Dermis microvascular lymphatic vessel endothelial cell (primary cell): ENCODE measurements at places on chromosomes 7 and 10.

DNA sequence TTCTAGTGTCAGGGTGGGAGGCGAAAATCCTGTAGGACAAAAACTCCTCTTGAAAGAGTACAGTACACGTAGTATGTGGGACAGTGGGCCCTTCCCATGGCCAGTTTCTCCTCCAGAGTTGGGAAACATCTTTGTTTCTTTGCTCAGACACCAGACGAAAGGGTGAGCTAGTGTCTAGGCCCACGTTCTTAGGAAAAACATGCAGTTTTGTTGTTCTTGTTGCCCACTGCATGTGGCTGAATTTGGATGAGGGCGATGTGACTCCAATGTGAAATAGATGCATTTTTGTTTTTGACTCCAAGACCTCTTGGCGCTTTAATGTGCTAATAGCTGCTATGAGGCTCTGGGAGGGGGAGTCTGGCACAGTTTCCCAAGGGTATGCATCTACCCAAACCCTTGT lies 100.8 kb downstream of the ATXN7L1 start:
- no peak for DNase-seq

DNA sequence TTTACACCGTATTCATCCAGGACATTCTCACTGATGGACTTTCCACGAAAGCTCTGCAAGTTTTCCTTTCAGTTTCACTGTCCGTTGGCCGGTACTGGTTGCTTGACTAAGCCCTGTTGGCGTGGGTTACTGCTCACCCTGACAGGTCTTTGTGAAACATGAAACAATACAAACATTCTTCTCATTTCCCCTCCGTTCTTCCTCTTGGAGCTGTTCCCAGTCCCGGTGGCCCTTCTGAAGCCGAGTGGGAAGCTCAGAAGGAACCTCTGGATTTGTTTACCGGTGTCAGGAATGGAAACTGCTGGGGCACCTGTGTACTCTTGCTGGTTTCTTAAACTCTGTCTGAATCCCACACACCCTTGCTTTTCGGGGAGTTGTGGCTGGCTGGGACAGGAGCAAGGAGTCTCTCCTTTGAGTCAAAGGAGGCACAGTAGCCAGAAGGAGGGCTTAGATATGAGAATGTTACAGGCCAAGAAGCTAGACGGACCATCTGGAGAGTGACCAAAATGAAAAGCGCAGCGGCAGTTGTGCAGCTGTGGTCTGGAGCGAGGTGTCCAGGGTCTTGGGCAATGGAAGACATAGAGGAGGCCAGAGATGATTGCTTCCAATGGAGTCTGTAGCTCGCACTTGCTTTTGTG lies 45.7 kb downstream of the LYZL2 start:
- peak; percentile 95 for DNase-seq

DNA sequence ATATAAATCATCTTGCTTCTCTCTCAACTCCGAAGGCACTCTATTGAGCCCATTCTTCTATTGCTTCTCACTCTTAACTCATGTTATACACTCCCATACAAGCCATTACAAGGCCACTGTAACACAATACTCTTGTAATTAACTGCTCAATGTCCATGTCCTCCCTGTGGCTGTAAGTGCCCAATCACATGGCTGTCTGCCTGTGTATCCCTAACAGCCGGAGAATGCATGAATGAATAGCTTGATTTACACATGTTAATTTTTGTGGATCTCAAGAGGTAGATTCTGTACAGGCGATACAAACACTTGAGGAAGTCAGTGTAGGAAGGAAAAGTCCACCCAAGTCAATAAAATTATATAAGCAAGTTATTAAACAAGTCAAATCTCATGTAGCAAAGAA lies 215.6 kb downstream of the DOCK4 start:
- no peak for DNase-seq

DNA sequence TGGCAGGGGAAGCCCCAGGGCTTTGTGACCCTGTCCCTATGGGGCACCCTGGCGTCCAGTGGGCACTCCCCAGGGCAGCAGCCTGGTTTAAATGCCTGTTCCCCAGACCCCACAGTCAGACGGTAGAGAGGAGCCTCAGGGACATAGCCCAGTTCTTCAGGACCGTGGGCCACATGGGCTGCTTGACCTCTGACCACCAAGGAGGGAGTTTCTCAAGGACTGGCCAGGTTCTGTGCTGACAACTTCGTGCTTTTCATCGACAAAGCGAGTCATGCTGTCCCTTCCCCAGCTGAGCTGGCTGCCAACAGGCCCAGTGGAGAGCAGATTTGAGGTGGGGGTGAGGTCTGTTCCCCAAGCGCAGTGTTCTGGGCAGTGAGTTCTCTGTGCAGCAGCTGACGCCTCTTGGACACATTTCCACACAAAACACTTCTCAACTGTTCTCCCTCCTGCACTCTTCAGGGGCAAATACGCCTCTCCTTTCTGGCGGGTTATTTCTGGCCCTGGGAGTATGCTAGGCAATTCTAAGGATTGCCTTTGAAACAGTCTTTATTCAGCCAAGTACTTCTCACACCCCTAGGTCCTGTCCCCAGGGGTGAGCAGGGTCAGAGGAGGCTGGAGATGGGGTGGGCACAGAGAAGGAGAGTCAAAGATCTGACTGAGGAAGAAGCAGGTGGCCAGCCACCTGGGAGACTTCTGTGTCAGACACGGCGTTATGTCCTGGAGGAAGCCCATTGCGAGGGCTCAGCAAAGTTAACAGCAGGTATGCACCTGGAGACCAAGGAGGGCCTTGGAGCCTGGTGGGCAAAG lies 57.3 kb upstream of the CAMK2B start:
- peak; percentile 33 for DNase-seq

DNA sequence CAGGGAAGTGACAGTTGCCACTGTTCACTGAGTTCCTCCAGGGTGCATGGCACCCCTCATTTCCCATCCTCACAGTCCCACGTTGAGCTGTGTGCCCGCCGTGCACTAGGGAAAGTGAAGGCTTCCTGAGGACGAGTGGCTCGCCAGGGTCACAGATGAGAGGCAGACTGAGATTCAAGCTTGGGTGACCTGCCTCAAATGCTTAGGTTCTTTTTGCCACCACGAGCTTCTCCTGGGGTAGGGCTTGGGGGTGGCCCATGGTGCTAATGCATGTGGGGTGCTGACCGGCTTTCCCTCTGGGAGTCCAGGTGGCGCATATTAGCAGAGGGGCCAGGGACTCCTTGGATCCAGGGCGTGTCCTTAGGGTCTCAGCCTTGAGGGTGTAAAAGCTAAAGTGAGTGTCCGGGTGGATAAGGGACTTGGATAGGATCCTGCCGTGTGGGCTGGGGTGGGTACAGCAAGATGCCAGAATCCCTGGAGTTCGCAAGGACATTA lies 1.9 kb downstream of the CALHM2 start:
- DNase-seq = no peak

- DNase-seq = peak; percentile 87
Observed at GRCh38 chr7:38369816-38370493, 96.5 kb upstream of the TARP start.

GRCh38 chr7:85290269-85290668 lies 103.4 kb upstream of the SEMA3D start:
- no peak for DNase-seq

- no peak for DNase-seq
Observed at GRCh38 chr7:74604326-74605020, 53.0 kb upstream of the GTF2I start.

- DNase-seq = no peak
Observed at GRCh38 chr10:5458425-5458824, 40.9 kb downstream of the CALML5 start.

GRCh38 chr10:30002426-30003266 lies 56.7 kb downstream of the JCAD start:
- DNase-seq = peak; percentile 90

GRCh38 chr10:89160339-89160738 lies 46.8 kb downstream of the CH25H start:
- no peak for DNase-seq

GRCh38 chr10:24993237-24993958 lies 22.6 kb downstream of the ENKUR start:
- DNase-seq = no peak

DNA sequence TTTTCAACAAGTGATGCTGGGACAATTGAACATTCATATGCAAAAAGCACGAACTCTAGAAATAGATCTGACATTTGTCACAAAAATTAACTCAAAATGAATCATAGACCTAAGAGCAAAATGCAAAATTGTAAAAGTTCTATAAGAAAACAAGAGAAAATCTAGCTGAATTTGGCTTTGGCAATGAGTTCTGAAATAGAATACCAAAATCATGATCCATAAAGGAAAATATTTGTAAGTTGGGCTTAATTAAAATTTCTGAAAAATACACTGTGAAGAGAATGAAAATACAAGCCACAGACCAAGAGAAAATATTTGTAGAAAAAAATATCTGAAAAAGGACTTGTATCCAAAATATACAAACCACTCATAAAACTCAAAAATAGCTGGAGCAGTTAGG lies 698.8 kb upstream of the CELF2 start:
- DNase-seq = no peak

DNA sequence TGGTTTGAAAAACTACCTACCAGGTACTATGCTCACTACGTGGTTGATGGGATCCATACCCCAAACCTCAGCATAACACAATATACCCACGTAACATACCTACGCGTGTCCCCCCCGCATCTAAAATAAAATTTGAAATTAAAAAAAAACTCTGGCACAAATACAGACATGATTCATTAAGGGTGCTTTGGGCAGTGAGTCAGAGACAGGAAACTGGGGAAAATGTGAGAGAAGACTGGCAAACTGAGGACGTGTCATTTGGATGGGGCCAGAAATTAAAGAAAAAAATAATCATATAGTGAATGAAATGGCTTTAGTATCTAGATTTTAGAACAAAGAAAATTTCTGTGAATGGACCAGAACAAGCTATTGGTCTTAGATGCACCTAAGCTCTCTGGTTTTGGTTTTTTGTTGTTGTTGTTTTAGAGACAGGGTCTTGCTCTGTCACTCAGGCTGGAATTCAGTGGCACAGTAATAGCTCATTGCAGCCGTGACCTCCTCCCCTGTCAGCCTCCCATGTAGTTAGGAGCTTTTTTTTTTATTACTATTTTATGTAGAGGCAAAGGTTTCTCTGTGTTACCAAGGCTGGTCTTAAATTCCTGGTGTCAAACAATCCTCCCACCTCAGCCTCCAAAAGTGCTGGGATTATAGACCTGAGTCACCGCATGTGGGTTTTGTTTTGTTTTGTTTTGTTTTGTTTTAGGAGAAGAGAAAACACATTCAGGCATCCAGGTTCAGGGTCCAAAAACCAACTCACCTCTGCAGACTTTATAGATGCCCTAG lies 5.9 kb upstream of the PRSS58 start:
- no peak for DNase-seq

- DNase-seq = no peak
Observed at GRCh38 chr10:123901621-123902020, 10.0 kb upstream of the CPXM2 start.

DNA sequence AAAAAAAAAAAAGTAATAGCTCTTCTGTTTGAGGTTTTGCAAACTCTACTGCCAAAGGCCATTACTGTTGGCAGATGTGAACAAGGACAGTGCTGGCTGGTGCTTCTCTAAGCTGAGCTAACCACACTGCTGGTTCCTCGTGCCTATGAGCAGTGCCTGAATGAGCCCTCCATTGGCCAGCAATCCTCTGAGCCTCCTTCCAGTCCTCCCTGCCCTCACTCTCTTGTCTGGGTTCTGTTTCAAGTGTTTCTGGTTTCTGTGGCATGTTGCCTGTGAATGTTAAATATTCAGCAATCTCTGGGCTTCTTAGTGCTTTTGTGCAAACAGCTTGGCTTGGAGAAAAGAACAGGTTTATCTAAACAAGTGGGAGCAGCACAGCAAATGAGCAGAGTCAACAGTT lies 161.3 kb upstream of the AUTS2 start:
- DNase-seq = no peak

DNA sequence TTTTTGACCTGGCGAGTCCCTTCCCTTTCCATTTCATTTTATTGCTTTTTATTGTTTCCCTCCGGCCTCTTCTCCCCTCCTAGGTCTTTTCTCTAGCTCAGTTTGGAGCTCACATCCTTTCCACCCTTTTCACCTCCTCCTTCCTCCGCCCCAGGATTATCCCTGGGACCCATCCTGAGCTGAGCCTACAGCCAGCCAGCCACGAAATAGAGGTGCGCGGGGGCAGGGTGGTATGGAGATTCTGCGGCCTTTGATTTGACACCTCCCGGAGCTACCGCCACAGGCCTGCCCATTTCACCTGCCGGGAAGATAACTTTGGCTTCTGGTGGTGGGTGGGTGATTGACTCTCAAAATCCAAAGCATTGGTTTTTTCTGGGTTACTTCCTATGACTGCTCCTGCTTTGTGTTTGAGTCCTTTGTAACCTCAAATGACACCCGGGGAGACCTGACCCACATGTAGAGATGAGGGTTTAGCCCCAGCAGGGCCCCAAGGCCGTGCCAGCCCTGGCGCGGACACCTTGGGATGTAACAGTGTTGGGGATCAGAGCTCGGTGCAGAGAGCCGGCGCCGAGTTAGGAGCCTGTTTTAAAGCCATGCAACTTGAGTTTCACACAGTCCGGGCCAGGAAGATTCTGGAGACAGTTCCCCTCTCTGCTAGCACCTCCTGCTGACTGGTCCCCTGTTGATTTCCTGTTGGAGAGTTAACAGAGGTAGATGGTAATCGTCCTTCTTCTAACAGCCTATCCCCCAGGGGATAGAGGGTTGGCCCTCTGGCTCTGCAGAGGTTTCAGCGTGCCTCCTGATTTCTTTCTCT lies 1.5 kb downstream of the DUSP5 start:
- no peak for DNase-seq

DNA sequence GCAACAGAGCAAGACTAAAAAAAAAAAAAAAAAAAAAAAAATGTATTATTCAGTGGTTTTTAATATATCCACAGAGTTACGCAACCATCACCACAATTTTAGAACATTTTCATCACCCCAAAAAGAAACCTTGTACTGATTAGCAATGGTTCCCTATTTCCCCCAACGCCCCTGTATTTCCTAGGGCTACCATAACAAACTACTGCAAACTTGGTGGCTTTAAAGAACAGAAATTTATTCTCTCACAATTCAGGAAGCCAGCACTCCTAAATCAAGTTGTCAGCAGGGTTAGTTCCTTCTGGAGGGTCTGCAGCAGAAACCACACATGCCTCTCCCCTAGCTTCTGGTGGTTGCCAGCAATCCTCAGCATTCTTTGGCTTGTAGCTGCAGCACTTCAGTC lies 5.9 kb upstream of the NUP42 start:
- no peak for DNase-seq

DNA sequence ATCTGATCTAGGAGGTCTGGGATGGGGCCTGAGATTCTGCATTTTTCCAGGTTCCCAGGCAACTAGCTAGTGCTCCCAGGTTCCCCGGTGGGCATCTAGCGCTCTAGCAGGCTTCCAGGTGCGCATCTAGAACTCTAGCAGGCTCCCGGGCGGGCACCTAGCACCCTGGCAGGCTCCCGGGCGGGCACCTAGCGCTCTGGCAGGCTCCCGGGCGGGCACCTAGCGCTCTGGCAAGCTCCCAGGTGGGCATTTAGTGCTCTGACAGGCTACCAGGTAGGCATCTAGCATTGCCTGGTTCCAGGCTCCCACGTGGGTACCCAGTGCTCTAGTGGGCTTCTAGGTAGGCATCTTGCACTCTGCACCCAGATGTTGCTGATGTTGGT lies 414.7 kb downstream of the PLXNA4 start:
- no peak for DNase-seq

- no peak for DNase-seq
Observed at GRCh38 chr10:131644864-131645658, 255.7 kb upstream of the PPP2R2D start.

GRCh38 chr7:75536940-75537538 lies 44.9 kb downstream of the SPDYE5 start:
- DNase-seq = no peak
